ENCODE measurements at places on chromosomes 4 and X.

GRCh38 chr4:79046016-79046592 lies 106.9 kb upstream of the PAQR3 start:
- DNase-seq: no peak

DNA sequence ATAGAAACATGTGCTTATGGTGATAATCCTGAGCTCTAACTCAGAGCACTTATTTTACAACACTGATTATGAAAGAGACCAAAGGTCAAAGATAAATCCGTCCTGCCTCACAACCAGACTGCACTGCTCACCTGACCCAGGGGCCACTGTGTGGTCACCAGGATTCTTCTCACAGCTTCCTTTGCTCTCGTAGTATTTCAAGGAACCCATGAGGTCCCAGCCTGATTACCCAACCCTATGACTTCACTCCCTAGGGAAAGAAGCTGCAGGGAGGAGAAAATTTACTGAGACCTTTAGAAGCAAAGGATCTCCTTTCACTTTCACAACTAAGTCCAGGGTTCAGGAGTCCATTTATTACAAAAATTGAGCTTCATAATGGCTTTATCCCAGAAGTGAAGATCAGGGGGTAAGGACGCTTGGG lies 9.6 kb downstream of the SLC25A5 start:
- no peak for DNase-seq

DNA sequence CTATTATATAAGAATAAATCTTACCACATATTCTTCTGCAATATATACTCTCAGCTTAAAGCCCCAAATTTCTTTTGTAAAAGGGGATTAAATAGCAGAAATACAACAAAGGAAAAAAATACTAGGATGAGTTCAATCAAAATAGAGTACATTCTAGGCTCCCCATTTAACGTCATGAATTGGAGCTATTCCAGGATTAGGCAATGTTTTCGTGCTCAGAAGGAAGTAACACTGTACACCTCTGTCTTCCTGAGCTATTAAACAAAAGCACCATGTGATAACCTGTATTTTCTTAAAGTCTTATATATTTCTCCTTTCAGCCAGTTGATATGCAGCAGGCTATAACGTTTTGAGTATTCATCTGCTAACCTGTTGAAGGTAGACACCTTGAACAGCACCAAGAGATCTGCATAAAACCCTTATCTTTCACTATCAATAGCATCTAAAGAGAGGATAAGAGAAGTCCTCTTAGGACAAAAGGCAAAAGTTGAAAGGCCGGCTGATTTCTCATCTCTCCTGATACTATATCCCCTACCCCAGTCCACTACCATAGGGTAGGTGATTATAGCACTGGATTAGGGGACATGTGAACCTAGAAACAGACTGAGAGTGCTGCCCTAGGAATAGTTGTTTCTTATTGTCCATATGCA lies 31.5 kb downstream of the TEC start:
- DNase-seq: no peak

DNA sequence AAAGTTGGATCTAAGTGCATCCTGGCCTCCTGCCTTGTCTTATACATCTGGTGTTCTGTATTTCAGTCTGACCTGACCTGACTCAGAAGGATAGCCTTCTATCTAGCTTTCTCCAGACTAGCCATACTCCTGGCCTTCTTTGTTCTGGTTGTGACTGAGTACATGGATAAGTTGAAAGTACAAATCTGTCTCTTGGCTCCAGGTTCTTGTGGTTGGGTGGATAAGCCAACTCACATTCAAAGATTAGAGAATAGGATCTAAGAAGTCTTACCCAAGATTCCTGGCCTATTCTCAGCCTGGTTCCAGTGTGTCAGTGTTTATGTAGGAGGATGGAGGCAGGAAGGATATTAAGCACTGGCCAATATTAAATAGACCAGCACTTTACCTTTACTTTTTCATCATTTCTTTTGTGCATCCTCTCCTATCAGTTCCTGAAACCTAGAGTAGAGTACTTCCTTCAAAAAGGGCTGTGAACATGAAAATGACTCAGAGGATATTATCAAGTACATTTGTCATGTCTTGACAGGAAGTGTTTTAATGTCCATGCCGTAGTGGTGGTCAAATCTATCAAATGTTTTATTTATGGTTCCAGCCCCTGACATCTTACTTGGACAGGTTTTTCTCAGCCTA lies 123.5 kb downstream of the IL15 start:
- DNase-seq: no peak

GRCh38 chrX:131739823-131740222 lies 195.9 kb downstream of the OR13H1 start:
- DNase-seq: no peak

GRCh38 chr4:101339332-101339731 lies 8.0 kb downstream of the PPP3CA start:
- no peak for DNase-seq

DNA sequence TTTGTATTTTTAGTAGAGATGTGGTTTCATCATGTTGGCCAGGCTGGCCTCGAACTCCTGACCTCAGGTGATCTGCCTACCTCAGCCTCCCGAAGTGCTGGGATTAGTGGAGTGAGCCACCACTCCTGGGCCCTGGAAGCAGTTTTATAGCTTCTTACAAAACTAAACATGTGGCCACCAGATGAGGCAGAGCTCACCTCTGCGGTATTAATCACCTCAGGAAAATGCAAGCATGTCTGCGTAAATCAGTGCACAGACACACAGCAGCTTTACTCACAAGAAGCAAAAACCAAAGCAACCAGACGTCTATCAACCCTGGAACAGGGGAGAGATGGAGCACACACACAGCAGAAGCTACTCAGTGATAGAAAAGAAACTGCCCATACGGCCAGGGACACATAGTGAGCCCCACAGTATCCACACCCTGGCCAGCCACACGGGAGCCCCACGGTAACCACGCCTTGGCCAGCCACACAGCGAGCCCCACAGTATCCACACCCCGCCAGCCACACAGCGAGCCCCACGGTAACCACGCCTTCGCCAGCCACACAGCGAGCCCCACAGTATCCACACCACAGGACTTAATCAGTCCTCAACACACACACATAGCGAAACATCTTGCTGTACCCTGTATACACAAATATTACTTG lies 30.2 kb downstream of the PPP2R3B start:
- DNase-seq: no peak

DNA sequence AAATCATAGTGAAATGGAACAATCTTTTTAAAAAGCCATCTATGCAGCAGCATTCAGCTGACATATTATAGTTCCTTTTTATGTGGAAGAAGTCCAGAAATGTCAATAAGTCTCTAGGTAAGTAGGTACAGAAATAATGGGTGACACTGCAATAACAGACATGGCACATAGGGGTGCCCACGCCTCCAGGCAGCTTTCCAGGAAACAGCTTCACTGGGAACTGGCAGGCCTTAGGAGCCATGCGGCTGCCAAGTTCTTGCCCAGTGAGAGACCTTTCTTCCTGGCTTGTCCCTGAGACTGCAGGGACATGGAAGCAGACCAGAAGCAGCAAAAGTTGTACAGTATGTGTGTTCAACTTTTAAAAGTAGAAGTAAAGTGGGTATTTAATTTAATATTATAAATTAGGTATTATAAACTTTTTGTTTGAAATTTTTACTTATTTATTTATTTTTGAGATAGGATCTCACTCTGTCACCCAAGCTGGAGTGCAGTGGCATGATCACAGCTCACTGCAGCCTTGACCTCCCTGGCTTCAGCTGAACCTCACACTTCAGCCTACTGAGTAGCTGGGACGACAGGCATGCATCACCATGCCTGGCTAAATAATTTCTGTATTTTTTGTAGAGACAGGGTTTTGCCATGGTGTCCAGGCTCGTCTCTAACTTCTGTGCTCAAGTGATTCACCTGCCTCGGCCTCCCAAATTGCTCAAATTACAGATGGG lies 12.1 kb upstream of the ETNPPL start:
- DNase-seq: no peak

DNA sequence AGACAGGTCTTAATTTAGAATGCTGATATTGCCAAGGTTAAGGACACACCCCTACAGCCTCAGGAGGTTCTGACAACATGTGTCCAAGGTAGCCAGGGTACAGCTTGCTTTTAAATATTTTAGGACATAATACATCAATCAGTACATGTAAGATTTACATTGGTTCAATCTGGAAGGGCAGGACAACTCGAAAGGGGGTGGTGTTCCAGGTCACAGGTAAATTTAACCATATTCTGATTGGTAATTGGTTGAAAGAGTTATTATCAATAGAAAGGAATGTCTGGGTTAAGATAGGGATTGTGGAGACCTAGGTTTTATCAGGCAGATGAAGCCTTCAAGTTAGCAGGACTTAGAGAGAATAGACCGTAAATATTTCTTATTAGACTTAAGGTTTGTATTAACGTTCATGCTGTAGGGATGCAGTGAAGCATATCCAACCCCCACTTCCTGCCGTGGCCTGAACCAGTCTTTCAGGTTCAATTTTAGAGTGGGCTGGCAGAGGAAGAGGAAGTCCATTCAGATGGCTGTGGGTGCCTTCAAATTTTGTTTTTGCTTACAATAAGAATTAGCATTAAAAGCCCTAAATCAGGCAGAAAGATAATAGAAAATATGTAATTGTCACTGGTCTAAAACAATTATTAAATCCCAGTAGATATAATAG lies 136.5 kb upstream of the GALNTL6 start:
- DNase-seq: peak; percentile 55

DNA sequence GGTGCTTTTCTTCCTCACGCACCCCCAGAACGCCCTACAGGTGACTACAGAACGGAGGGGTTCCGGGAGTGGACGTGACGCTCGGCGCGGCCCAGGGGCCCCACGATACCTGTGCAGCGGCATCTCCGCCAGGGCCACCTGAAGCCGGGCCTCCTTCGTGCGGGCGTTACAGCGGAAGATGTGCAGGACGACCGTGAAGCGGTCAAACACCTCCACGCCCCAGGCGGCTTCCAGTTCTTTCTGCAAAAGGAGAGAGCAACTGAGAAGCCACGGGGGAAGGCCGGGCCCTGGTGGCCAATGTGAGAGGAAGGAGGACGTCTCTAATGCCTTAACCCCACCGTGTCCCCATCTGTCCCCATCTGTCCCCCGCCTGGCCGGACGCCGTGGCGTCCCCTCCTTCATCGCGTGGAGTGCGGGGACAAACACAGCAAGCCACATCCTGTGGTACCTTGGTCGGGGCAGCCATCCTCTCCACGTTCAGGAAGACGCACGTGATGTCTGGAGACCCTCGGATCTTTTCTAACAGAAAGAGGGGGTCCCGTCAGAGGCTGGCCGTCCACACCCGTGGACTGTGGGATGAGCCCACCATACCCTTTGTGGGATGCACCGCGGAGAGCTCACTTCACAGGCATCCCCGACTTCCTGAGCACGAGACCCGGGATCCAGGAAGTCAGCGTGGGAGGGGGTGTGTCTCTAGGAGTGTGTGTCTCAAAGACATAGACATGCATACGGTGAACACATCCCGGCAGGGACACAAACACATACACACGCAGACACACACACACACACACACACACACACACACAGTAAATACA lies 3.6 kb downstream of the GTPBP6 start:
- no peak for DNase-seq

GRCh38 chr4:82515705-82516104 lies 46.1 kb downstream of the TMEM150C start:
- no peak for DNase-seq

DNA sequence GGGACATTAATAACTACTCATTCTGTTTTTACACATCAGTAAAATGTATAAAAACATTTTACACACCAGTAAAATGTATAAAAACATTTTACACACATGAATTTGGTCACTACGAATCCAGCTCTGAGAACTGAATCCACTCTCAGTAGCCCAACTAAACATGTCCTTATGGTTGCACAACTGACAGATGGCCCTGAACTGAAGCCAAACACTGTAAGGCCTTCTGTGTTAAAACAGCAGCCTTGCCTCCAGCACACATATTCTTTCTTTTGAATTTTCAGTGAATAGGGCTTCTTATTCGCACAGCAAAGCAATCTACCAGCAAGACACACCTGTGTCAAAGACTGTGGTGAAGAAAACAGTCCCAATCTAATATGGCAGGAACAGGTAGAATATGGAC lies 169.9 kb upstream of the FMR1 start:
- no peak for DNase-seq

DNA sequence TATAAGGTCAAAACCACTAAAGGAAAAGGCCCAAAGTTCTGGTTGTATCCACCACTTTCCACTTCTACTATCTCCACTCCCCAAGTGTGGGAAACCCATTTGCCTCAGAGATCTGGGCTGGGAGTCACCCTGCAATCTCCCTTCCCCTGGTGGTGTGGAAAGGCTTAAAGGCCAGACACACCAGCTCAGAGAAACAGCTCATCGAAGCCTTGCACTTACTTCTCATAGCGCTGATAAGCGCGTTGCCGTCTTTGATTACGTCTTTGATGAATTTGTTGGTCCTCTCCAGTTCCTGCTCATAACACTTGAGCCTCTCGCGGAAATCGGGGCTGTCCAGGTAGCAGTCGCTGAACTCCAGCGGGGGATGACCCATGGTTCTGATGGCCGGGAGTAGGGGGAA lies 647 bp downstream of the OPHN1 start:
- DNase-seq: no peak

- no peak for DNase-seq
Measured at GRCh38 chrX:131262200-131262599, 26.9 kb downstream of the IGSF1 start.

GRCh38 chr4:187190390-187190789 lies 466.7 kb upstream of the FAT1 start:
- no peak for DNase-seq

DNA sequence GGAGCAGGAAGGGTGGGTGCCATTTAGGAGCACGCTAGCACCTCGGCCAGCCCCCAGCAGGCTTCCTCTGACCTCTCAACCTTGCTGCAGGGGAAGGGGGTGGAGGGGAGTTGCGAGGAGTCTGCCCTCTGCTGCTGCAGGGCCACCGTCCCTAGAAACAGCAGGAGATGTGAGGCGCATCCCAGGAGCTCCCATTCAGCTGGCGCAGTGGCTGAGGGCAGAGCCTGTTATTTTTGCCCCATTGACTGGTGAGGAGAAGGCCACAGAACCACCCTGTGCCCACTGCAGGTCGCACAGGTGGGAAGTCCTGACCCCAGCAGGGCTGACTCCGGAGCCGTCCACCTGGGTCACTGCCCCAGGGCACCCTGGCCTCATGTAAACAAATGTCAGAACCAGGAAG lies 8.0 kb downstream of the PDE6B start:
- DNase-seq: no peak

DNA sequence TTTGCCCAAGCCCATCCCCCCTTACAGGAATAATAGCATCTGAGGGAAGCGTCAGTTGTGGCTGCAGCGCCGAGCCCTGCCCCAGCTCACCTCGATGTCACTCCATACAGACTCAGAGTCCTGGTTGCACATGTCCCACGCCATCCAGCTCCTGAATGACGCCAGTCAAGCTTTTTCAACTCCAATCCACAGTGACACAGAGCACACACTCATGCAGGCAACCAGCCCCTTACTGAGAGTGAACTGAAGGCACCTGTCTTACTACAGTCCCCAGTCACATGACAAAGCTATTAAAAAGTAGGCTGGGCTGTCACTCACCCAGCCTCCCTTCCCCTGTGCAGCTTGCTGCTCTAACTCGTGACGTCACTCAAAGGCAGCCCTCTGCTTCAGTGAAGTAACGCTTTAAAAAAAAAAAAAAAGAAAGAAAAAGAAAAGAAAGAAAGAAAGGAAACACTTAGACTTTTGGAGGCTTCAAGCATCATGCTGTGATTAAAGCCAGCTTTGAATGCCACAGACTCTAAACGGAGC lies at the start of gene PPARGC1A:
PPARGC1A (minus strand) TSS at position 234 of the 528 bp plus-strand sequence; CDS start at position 144, 90 bp downstream.
- no peak for DNase-seq

Data from bone marrow (tissue), 2 donors.